Transverse colon (tissue), 4 donors: ENCODE measurements at places on chromosomes 4 and X. TPM values are rescaled to one million over a fixed set of nuclear protein-coding genes. Genes with fewer than 3 reads are reported as not detected.

DNA sequence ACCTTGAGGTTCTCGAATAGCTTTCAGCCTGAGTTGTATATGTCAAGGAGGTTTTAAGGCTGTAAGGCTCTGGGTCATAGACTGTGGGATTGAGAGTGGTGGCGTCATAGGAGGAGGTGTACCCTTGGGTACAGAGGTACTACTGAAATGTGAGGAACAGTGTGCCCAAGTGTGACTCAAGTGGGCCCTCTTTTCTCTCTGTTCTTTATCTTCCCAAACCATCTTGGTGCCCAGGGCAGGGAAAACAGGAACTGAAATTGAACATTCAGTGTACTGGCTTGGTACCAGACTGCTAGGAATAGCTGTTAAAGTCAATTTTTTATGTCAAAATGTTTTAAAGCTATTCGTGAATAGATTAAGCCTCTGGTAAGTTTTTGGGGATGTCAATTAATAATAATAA is 136.2 kb upstream of the RPS6KA3 start:
- no peak for DNase-seq

GRCh38 chrX:69136546-69137331 is 28.5 kb downstream of the PJA1 start:
- DNase-seq = no peak

DNA sequence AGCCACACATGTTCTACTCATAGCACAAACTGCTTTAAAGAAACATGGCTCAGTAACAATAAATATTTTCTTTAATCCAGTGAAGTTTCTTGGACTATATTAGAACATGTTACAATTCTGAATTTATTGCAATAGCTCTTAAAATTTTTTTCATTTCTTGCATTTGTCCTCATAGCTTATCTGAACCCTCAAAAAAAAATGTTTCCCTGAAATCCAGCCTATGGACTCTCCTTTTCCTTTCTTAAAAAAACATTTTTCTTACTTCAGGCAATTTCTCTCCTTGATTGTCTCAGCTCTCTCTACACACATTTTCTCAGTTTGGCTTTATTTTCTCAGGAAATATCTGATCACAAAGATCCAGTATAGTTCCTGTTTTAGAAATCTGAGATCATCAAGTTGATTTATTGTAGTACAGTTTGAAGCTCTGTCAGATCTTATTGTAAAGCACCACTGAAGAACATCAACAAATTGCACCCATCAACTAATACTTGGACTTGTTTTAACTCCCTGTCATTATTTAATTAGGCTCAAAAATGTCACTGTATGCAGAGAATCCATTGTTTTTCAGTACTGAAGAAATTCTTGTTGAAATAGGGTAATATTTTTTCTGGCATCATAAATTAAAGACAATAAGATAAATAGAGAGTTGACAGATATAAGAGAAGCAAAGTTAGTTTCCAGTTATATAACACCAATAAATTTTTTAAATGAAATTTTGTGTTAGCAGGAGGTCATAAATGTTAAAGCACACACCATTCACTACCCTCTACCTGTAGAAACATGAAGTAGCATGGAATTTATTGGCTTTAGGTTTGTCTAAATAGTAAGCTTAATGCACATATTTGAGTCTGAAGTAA is 317.7 kb downstream of the ARHGAP24 start:
- DNase-seq = no peak

DNA sequence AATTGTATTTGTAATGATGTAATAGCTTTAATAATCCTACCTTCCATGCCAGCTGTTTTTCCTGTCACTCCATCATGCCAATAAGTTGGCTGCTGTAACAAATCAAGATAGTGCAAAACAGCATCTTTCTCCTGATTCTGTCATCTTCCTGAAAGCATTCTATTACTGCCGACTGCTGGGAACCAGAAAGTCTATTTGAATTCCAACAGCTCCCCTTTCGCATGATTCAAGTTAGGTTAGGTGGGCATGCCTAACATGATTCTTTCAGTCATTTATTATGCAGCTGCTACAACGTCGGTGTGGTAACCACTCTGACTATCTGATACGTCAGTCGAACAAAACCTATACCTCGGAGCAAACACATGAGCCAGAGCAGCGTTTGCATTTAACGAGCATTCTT is 127.9 kb upstream of the DMD start:
- no peak for DNase-seq

- DNase-seq = no peak
These were observed 75.8 kb downstream of the JAKMIP1 start for GRCh38 chr4:6124386-6125102.

GRCh38 chrX:16177260-16177659 is 10.0 kb downstream of the MAGEB17 start:
- no peak for DNase-seq

DNA sequence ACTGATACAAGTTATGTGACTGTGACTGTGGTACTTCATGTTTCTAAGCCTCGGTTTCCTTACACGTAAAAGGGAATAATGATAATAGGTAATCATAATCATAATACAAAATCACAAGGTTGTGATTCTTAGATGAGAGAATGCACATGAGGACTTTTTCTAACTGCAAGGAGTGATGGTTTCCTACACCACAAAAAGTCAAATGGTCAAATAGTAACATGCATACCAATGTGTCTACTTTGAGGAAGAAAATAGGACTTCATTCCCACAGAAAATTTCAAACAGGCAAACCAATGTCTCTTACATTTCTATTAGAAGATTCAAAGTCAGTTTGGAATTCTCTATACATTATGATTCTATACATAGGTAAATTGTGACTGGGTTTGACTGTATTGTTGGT is 368.7 kb upstream of the FTHL17 start:
- no peak for DNase-seq

DNA sequence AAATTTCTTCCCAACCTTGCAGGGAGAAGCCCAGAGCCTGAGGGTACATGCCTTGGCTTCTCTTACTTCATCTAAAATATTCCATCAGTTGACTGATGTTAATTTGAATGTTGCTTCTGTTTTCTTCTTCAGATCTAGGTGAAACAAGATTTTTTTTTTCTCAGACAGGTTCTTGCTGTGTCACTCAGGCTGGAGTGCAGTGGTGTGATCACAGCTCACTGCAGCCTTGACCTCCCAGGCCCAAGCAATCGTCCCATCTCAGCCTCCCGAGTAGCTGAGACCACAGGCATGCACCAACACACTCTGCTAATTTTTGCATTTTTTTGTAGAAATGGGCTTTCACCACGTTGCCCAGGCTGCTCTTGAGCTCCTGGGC is 62.1 kb upstream of the KLF3 start:
- no peak for DNase-seq

GRCh38 chr4:172892300-172892699 is 276.3 kb upstream of the GALNT7 start:
- no peak for DNase-seq

GRCh38 chrX:100685284-100685996 is 41.4 kb downstream of the SRPX2 start:
- DNase-seq = peak; percentile 81

DNA sequence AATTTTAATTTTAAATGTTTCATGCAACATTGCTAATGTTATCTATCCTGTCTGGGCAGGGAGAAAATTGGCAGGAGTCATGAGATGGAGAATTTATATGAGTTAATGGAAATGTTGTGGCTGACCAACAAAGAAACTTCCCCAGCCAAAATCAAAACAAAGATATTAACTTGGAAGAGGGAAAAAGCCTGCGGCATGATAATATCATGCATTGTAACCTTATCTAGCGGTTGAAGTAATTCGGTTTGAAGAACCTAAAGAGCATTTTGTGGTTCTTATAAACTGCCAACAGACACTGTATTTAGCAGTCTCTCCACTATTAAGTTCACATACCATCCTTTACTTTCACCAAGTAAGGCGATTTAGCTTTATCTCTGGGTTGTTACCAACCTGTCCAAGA is 42.3 kb downstream of the DKK2 start:
- no peak for DNase-seq

GRCh38 chrX:135411893-135412292 is 9.9 kb upstream of the SMIM10L2A start:
- DNase-seq = no peak

DNA sequence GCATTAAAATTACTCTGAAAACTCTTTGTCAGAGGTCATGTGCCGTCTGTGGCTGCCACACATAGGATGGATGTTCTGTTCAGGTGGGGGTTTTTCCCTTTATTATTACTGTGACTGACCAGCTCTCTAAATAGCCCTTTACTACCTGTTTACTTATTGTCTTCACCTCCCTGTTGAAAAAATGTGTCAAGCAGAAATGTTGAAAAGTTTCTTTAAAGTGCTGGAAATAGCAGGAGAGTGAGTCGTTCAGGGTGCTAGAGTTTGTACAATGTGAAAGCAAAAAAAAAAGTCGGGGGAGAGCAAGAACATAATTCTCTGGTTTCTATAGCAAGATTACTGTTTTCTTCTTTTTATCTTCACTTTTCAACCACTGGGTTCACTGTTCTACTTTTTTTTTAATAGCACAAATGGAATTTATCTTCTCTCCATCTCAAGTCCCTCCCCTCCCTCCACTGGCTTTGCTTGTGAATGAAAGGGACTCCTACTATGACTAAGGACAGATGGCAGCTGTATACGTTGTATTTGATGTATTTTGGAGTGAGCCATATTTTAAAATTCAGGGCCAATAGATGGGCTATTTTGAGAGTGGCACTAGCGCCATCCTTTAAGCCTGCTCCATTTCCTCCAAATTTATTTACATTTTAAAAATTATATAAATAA is 33.3 kb downstream of the ARX start:
- DNase-seq = no peak

- no peak for DNase-seq
These were observed 147.0 kb upstream of the ARHGEF9 start for GRCh38 chrX:63932006-63932405.

DNA sequence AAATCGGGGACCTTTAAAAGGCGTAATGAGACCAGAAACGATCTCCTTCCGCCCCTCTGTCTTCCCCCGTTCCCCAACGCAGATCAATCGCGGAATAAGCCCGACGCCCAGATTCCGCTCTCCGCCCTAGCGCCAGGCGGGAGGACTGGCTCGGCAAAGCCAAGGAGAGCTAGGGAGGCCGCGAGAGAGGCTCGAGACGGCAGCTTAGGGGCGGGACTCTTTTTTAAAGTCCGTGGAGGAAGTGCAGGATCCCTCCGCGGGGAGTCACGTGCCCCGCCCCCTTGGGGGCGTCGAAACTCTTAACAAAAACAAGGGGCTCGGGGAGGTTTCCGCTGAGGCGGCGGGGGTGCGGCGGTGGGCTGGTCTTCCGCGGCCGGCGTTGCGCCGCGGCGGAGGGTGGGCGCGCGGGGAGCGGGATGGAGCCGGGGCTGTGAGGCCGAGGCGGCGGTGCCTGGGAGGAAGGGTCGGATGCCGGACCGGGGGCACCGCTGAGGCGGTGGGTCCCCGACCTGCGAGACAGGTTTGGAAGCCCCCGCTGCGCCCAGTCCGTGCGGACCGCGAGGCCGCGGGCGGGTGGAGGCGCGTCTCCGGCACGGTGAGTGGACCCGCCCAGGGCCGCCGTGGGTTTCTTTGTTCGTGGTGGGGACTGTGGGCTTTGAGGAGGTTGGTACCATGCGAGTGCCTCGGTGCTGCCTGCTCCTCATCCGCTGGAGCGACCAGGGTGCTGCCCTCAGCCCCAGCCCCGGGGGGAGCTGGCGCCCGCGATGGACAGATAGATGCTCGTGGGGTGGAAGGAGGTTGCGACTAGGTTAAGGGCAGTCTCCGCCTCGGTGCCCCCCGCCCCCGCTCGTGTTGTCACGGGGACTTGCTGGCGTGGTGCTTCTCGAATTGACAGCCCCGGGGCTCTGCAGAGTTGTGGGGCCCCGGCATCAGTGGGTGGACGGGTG is at the start of gene CCNG2:
Gene CCNG2, plus strand, starts transcription at position 296 of the 947 bp plus-strand sequence. CDS start 1,326 bp downstream, outside the sequence.
- peak; percentile 88 for DNase-seq

- no peak for DNase-seq
These were observed 14.8 kb downstream of the HOPX start for GRCh38 chr4:56666279-56666678.

DNA sequence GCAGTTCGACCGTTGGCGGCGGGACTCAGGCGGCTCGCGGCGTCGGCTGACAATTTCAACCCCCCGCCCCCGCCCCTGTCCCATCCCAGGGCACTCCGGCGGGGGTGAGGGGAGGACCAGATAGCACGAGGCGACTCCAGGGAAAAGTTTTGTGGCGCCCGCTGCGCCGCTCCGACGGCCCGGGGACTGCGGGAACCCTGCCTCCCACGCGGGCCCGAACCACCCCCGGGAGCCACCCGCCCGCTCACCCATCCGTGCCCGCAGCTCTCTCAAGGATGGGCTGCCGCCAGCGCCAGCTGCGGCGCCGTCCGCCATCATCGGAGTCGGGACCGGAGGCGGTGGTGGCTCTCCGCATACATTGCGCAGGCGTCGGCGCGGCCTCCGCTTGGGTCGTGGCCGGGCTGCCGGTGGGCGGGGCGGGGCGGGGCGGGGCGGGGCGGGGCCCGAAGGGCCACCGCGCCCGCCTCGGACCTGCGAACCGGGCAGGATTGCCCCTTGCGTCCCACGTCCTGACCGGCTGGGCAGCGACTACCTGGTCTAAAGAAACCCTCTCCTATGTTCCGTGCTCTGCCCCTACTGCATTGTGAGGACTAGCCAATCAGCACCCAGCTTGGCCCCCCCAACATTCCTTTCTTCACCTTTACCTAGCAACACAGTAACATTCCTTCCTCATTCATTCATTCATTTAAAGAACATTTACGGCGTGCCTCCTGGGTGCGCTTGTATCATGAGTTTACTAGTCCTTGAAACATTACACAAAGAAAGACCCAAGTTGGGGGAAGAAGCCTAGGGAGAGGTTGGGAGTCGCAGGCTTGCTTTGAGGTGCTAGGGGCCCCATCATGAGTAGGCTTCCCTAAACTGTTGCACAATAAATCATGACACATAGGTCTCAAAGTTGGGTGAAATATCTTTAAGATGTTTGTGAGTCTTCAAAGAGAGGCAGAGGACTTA is at the start of gene MAP7D3:
Gene MAP7D3, minus strand, starts transcription at position 360 of the 951 bp plus-strand sequence. Its CDS starts 42 bp downstream, at position 318.
- DNase-seq = peak; percentile 64

- no peak for DNase-seq
These were observed 145.2 kb upstream of the SFRP2 start for GRCh38 chr4:153933915-153934687.

Gene CSAG1
- not detected for total RNA-seq

Gene ADH1C
- 496 TPM for total RNA-seq

Gene NUP62CL
- total RNA-seq = 1.5 TPM

Gene COX7B2
- total RNA-seq = not detected

Gene MSL3
- 30.0 TPM for total RNA-seq

Gene SULT1E1
- 0.40 TPM for total RNA-seq

Gene VSIG4
- 18.7 TPM for total RNA-seq

Gene FDCSP
- not detected for total RNA-seq

Gene DDX53
- total RNA-seq = not detected

Gene ACE2
- 23.9 TPM for total RNA-seq
